ENCODE measurements at places on chromosomes 16 and 17. TPM values are rescaled to one million over a fixed set of nuclear protein-coding genes. Genes with fewer than 3 reads are reported as not detected.
A peak's percentile ranks its signal among the peaks of the same experiment; 100 is the strongest.

Gene MYH1
- 0.93 TPM for total RNA-seq

Gene PRR35
- total RNA-seq, result 5.0 TPM

Gene HSD17B1
- 14.4 TPM for total RNA-seq

Gene C17orf50
- total RNA-seq, result 48.8 TPM

GRCh38 chr17:82751171-82751570 is 694 bp upstream of the TBCD start:
- peak overlapping the region; percentile 53 for H3K4me3 ChIP-seq
- H3K36me3 ChIP-seq, result no peaks in the 10 kb centered on the region
- H3K27me3 ChIP-seq, result no peaks in the 10 kb centered on the region
- H3K4me1 ChIP-seq, result peaks cover 15% of the 10 kb centered on the region
- DNase-seq, result no peak
- no peak overlapping the region for H3K27ac ChIP-seq

DNA sequence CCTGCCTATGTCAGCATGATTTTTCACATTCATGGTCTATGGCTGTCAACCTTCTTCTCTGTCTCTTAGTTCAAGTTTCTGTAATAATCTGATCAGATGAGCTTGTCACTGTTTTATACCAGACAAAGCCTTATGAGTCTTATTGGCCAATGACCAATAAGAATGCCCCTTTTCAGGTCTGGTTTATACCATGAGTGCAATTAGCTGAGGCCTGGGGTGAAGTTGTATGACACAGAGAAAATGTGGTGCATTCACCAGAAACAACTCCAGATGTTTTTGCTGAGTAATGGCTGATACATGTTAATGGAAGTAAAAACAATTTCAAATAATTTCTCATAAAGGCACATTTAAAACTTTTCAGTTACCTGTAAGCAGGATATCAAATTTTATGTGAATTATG is 218.6 kb upstream of the CDH8 start:
- no peaks in the 10 kb centered on the region for H3K36me3 ChIP-seq
- no peaks in the 10 kb centered on the region for H3K4me1 ChIP-seq
- H3K27me3 ChIP-seq, result no peaks in the 10 kb centered on the region
- DNase-seq, result no peak
- no peak overlapping the region for H3K4me3 ChIP-seq

DNA sequence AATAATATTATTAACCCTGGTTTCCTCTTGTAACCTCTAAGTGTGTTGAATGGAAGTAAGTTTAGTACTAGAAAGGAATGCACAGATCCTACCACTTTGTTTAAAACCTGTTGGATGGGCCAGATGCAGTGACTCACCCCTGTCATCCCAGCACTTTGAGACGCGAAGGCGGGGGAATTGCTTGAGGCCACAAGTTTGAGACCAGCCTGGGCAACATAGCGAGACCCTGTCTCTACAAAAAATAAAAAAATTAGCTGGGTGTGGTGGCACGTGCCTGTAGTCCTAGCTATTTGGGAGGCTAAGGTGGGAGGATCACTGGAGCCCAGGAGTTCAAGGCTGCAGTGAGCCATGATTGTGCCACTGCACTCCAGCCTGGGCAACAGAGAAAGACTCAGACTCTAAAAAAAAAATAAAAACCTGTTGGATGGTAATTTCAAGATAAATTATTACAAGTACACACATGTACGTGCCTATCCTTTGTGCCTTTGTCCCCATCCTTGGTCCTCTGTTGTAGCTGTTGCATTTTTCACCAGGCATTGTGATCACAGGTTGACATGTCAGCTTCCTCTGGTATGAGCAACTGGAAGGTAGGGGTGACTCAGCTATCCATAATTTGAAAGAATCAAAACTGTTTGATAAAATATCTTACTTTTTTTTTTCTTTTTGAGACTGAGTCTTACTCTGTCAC is 30.7 kb upstream of the METTL9 start:
- H3K27me3 ChIP-seq, result no peaks in the 10 kb centered on the region
- no peak overlapping the region for H3K27ac ChIP-seq
- H3K4me3 ChIP-seq, result no peak overlapping the region
- no peaks in the 10 kb centered on the region for H3K4me1 ChIP-seq
- DNase-seq, result no peak

DNA sequence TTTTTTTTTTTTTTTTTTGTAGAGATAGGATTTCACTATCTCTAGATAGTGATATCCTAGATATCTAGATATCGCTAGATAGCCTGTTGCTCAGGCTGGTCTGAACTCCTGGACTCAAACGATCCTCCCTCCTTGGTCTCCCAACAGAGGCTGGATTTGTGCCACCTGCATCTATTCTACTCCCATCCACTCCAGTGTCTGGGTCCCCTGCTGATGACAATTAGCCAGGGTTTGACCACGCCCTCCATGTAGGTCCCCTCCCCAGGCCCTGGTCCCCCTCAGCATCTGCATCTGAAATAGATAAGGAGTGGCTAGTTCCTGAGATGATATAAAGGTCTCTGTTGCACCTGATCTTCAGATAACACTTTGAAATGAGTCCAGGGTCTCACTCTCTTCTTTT is 2.2 kb downstream of the ZNF688 start:
- no peak for DNase-seq
- H3K4me3 ChIP-seq, result no peak overlapping the region
- no peaks in the 10 kb centered on the region for H3K27me3 ChIP-seq
- no peak overlapping the region for H3K27ac ChIP-seq
- H3K4me1 ChIP-seq, result peaks cover 9% of the 10 kb centered on the region
- H3K36me3 ChIP-seq, result no peaks in the 10 kb centered on the region

DNA sequence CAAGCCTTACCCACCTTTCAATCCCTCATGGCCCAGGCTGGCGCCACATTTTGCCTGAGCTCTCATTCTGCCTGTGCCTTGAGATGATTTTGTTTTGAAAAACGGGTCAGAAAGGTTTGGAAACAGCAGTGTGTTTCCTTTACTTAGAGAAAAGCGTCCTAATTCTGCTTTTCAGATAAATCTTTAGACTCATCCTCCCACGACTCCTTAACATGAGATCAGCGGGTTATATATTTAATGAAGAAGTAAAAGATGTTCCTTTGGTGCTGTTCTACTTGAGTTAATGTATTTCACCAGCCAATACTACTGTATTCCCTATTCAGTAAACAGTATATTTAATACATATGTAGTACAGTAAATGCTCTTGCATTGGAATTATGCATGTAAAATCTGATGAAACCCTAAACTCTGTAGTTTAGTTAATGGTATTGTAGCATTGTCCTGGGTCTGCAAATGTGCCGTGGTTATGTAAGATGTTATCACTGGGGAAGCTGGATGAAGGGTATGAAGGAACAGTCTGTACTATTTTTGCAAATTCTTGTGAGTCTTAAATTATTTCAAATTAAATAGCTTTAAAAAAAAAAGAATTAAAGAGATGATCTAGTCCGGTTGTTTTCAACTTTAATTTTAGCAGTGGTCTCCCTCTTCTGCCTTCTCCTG is 199.4 kb upstream of the CACNG5 start:
- no peak overlapping the region for H3K4me3 ChIP-seq
- H3K27me3 ChIP-seq, result no peaks in the 10 kb centered on the region
- no peak for DNase-seq
- no peaks in the 10 kb centered on the region for H3K36me3 ChIP-seq
- no peaks in the 10 kb centered on the region for H3K4me1 ChIP-seq

DNA sequence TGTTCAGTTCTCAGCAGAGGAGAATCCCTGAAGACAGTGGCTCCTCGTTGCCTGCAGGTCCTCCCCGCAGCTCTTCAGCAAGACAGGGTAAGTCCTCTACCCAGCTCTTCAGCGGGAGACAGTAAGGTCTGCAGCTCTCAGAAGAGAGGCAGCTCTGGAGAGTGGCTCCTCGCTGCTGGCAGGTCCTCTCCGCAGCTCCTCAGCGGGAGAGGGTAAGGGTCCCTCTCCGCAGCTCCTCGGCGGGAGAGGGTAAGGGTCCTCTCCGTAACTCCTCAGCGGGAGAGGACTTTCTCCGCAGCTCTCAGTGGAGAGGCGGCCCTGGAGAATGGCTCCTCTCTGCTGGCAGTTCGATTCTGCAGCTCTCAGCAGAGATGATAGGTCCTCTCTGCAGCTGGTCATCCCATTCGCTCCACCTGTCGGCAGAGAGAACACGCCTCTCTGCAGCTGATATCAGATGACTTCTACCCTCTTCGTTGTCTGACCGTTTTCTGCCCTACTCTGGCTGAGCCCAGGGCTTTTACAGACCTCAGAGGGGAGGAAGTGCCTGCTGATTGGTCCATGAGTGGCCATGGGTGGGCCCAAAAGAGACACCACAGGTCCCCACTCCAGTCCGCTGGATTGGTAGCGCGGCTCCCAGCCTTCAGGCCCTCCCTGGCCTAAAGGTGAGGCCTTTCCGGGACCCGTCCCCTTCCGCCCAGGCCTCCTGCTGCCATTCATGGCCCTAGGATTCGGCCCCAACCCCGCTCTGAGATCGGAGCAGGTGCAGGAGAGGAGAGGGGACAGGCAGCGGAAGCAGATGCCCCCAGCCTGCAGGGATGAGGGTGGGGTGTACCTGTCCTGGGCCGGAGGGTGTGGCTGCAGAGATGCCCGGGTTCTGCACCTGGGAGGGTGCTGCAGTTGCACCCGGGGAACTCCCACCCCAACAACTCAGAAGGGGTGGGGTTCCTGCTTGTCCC is 11.9 kb upstream of the SHCBP1 start:
- no peak overlapping the region for H3K27ac ChIP-seq
- no peaks in the 10 kb centered on the region for H3K27me3 ChIP-seq
- no peak overlapping the region for H3K4me3 ChIP-seq
- H3K36me3 ChIP-seq, result no peaks in the 10 kb centered on the region
- DNase-seq, result no peak

GRCh38 chr16:69276148-69277115 is 34.7 kb upstream of the VPS4A start:
- H3K27me3 ChIP-seq, result no peaks in the 10 kb centered on the region
- peak overlapping the region; percentile 66 for H3K27ac ChIP-seq
- H3K4me1 ChIP-seq, result peaks cover 10% of the 10 kb centered on the region
- H3K4me3 ChIP-seq, result no peak overlapping the region
- DNase-seq, result peak; percentile 69

DNA sequence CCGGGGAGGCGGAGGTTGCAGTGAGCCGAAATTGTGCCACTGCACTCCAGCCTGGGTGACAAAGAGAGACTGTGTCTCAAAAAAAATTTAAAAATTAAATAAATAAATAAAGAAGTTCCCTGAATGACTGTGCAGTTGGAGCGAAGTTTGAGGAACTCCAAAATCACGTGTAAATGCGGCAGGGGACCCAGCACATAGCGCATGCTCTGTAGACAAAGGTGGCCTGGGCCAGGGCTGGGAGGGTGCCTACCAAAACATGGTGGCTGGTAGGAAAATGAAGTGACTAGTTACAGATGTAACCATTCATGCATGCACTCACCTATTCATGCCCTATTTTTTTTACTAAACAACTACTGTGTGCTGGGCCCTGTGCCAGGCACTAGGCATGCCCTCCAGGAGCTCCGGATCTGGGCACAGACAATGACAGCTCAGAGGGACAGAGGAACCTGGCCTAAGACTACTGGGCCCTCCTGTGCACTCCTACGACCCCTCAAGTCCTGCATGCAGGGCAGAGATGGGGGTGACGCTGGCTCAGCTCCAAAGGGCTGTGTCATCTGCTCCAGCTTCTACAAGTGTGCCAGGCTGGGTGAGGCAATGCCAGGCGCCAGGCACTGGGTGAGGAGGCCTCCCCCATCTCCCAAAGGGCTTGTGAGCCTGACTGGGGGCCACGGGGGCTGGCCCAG is 65.3 kb downstream of the RMI2 start:
- no peak for DNase-seq
- no peak overlapping the region for H3K4me3 ChIP-seq
- no peaks in the 10 kb centered on the region for H3K27me3 ChIP-seq
- H3K27ac ChIP-seq, result no peak overlapping the region

DNA sequence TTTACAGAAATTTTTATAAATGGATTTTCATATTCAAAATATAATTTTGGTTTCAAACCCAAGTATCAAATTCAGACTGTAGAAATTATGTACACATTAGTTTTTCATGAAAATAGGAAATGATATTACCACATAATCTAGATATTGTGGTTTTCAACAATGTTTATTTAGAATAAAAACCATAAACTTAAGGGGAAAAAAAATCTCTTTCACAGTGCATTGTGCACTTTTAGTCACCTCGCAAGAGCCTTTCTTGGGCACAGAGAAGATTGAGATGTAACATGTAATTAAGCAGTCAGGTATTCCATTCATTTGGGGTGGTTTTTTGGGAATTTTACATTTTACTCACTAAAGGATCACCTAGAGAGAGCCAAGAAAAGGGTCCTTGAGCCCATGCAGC is 104.0 kb downstream of the TANC2 start:
- no peaks in the 10 kb centered on the region for H3K36me3 ChIP-seq
- no peak overlapping the region for H3K27ac ChIP-seq
- H3K27me3 ChIP-seq, result no peaks in the 10 kb centered on the region
- DNase-seq, result no peak
- no peaks in the 10 kb centered on the region for H3K4me1 ChIP-seq

- no peak overlapping the region for H3K27ac ChIP-seq
- no peak for DNase-seq
- peaks cover 2% of the 10 kb centered on the region for H3K4me1 ChIP-seq
- no peaks in the 10 kb centered on the region for H3K27me3 ChIP-seq
- H3K36me3 ChIP-seq, result no peaks in the 10 kb centered on the region
- H3K4me3 ChIP-seq, result no peak overlapping the region
Measured at GRCh38 chr17:62720126-62720850, 87.8 kb downstream of the MARCHF10 start.

Data from testis (tissue), 5 donors.